ENCODE measurements at places on chromosomes 16 and 17. TPM values are rescaled to one million over a fixed set of nuclear protein-coding genes. Genes with fewer than 3 reads are reported as not detected.

ODAD4 gene
- total RNA-seq = 0.55 TPM

SYNGR3 gene
- total RNA-seq = 4.8 TPM

SLC2A4 gene
- total RNA-seq = 9.7 TPM

TP53TG3B gene
- total RNA-seq = not detected
